Breast epithelium (tissue), 4 donors: ENCODE measurements at places on chromosomes 12 and 14. TPM values are rescaled to one million over a fixed set of nuclear protein-coding genes. Genes with fewer than 3 reads are reported as not detected.
A peak's percentile ranks its signal among the peaks of the same experiment; 100 is the strongest.

BCL2L14 gene
- total RNA-seq, result not detected

CIT gene
- 9.5 TPM for total RNA-seq

FGD4 gene
- 57.8 TPM for total RNA-seq

IFNG-AS1 gene
- total RNA-seq, result not detected

SVOP gene
- total RNA-seq, result not detected

MYH7 gene
- total RNA-seq, result not detected

GRCh38 chr12:39103552-39104165 lies 198.3 kb upstream of the CPNE8 start:
- no peaks in the 10 kb centered on the region for H3K36me3 ChIP-seq
- H3K27ac ChIP-seq, result no peak overlapping the region

DNA sequence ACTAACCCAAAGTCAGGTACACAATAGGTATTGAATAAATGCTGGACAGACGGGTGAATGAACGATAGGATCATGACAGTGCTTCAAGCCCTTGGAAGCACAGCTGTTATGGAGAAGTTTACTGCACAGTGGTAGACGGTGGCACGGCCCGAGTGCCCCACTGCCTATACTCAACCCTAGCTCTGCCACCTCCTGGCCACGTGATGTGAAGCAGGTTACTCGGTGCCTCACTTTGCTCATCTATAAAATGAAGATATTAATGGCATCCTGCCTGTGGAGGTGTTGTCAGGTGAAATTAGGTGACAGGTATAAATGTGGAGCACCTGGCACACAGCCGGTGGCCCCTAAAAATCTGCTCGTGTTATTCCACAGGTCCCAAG lies 5.8 kb downstream of the ASB2 start:
- H3K27me3 ChIP-seq, result no peaks in the 10 kb centered on the region
- DNase-seq, result no peak
- no peaks in the 10 kb centered on the region for H3K4me1 ChIP-seq
- H3K4me3 ChIP-seq, result peak overlapping the region; percentile 44

GRCh38 chr12:43310596-43310995 lies 241.4 kb downstream of the ADAMTS20 start:
- no peaks in the 10 kb centered on the region for H3K27me3 ChIP-seq
- no peak overlapping the region for H3K27ac ChIP-seq
- no peaks in the 10 kb centered on the region for H3K4me1 ChIP-seq
- no peak overlapping the region for H3K4me3 ChIP-seq
- no peak for DNase-seq

GRCh38 chr14:105860615-105861580 lies 334.5 kb downstream of the TMEM121 start:
- H3K27ac ChIP-seq, result no peak overlapping the region
- no peak for DNase-seq

GRCh38 chr14:37262649-37263048 lies 64.9 kb downstream of the MIPOL1 start:
- no peak overlapping the region for H3K4me3 ChIP-seq
- DNase-seq, result no peak
- no peaks in the 10 kb centered on the region for H3K27me3 ChIP-seq
- no peaks in the 10 kb centered on the region for H3K36me3 ChIP-seq
- H3K27ac ChIP-seq, result no peak overlapping the region
- no peaks in the 10 kb centered on the region for H3K4me1 ChIP-seq

- H3K4me1 ChIP-seq, result no peaks in the 10 kb centered on the region
- no peak for DNase-seq
- no peak overlapping the region for H3K4me3 ChIP-seq
- H3K36me3 ChIP-seq, result no peaks in the 10 kb centered on the region
- H3K27ac ChIP-seq, result no peak overlapping the region
- no peaks in the 10 kb centered on the region for H3K27me3 ChIP-seq
Observed at GRCh38 chr14:22291406-22291805, 297.6 kb downstream of the DAD1 start.

DNA sequence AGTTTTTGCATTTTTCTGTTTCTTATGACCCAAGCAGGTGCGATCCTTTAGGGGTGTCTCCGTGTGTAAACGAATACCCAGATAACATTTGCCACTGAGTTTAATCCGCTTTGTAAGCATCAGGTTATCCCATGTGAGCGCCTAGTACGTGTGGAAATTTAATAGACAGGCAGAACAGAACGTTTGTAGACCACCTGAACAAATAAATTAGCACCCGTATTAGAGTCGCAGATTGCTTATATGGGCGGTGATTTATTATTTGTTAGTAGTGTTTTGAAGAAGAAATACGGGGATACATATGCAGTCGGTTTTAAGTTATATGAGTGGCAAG lies 325 bp downstream of the C12orf60 start:
- H3K27me3 ChIP-seq, result no peaks in the 10 kb centered on the region
- H3K4me3 ChIP-seq, result peak overlapping the region; percentile 94
- H3K36me3 ChIP-seq, result no peaks in the 10 kb centered on the region
- DNase-seq, result no peak
- H3K4me1 ChIP-seq, result peaks cover 7% of the 10 kb centered on the region
- H3K27ac ChIP-seq, result peak overlapping the region; percentile 98
